ENCODE measurements at places on chromosomes 2 and 18. TPM values are rescaled to one million over a fixed set of nuclear protein-coding genes. Genes with fewer than 3 reads are reported as not detected.

KCNE4 gene
- 0.46 TPM for total RNA-seq

KATNAL2 gene
- total RNA-seq, result 7.9 TPM

CPO gene
- total RNA-seq, result not detected

ANKRD30BL gene
- not detected for total RNA-seq

DNA sequence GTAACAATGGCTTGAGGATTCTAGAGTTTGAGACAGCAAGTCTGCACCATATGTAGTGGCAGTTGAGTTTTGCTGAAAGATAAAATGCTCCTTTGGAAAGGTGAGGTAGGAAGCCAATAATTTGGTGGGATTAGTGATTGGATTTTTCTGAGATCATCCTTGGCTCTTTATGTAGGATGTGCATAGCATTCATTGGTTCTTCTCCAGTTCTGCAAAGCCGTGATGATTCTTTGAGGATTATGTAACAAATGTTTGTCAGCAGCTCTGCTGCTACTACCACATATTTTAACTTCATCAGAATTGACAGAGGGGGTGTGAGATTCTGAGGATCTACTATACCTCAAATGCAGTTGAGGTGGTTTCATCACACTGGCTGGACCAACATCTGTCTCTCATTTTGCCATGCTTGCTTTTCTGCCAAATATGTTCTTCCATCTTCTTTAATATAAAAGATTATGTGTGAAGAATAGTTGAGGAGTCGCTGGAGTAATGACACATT lies 188.9 kb upstream of the RASGRP3 start:
- H3K4me1 ChIP-seq, result peaks cover 13% of the 10 kb centered on the region
- peaks cover 7% of the 10 kb centered on the region for H3K27me3 ChIP-seq
- no peak overlapping the region for H3K4me3 ChIP-seq
- DNase-seq, result no peak

- H3K36me3 ChIP-seq, result no peaks in the 10 kb centered on the region
- DNase-seq, result no peak
- H3K27ac ChIP-seq, result no peak overlapping the region
- no peaks in the 10 kb centered on the region for H3K27me3 ChIP-seq
- H3K4me1 ChIP-seq, result peaks cover 10% of the 10 kb centered on the region
- no peak overlapping the region for H3K4me3 ChIP-seq
Observed at GRCh38 chr18:31230495-31230894, 67.8 kb upstream of the DSC1 start.

- peak overlapping the region; percentile 33 for H3K27ac ChIP-seq
- H3K4me3 ChIP-seq, result peak overlapping the region; percentile 93
- H3K4me1 ChIP-seq, result peaks cover 10% of the 10 kb centered on the region
- no peaks in the 10 kb centered on the region for H3K36me3 ChIP-seq
Observed at GRCh38 chr2:173075056-173075780, 428 bp upstream of the MAP3K20 start.

GRCh38 chr2:189372688-189373257 lies 68.5 kb upstream of the WDR75 start:
- H3K36me3 ChIP-seq, result no peaks in the 10 kb centered on the region
- H3K4me3 ChIP-seq, result no peak overlapping the region
- no peaks in the 10 kb centered on the region for H3K27me3 ChIP-seq
- H3K27ac ChIP-seq, result no peak overlapping the region
- H3K4me1 ChIP-seq, result no peaks in the 10 kb centered on the region

GRCh38 chr18:32346671-32347070 lies 124.0 kb downstream of the GAREM1 start:
- no peaks in the 10 kb centered on the region for H3K27me3 ChIP-seq
- H3K4me1 ChIP-seq, result no peaks in the 10 kb centered on the region

DNA sequence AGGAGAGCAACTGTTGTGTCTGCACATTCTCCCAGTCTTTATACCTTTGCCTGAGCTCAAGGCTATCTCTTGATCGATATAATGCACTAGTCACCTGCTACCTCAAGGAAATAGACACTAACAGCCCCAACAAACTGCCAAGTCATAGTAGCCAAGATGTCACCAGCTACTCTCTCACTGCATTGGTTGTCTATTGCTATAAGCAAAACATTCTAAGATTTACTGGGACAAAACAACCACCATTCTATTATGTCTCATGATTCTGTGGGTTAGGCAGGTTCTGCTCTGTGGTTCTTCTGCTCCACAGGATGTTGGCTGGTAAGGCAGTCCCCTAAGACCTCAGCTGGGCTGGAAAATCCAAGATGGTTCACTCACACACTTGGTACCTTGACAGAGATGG lies 28.5 kb upstream of the MLPH start:
- no peak overlapping the region for H3K27ac ChIP-seq
- no peaks in the 10 kb centered on the region for H3K4me1 ChIP-seq
- H3K4me3 ChIP-seq, result no peak overlapping the region
- no peaks in the 10 kb centered on the region for H3K36me3 ChIP-seq

GRCh38 chr2:26692897-26693849 lies 651 bp downstream of the KCNK3 start:
- peak overlapping the region; percentile 42 for H3K27ac ChIP-seq
- H3K36me3 ChIP-seq, result no peaks in the 10 kb centered on the region

DNA sequence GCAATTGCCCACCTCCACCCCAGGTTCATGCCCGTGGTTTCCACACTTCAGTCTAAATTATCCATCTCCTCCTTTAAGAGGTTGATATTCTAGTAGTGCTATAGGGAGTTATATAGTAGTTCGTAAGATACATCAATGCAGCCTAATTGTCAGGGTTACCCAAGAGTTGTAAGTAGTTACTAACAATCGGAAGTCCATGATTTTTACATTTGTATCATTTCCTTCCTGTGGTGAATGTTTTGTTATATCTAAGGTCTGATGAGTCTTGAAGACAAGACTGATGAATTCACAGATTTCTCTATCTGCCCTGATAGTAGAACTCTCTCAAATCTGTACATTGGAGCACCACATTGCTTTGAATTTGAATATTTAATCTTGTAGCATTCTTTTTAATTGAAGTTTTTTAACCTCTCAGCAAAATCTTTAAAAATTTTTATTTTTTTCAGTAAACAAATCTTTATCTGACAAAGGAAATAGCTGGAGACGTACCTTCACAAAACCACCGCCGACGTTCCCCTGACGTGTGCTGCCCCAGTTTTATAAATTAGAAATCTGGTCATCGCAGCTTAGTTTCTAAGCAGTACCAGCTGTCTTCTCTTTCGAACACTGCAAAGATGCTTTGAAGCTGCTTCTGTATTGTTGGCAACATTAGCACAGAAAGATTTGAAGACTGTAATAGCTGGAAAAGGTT lies 264.5 kb downstream of the SOCS6 start:
- H3K27me3 ChIP-seq, result no peaks in the 10 kb centered on the region
- H3K27ac ChIP-seq, result no peak overlapping the region
- H3K4me3 ChIP-seq, result no peak overlapping the region
- H3K4me1 ChIP-seq, result no peaks in the 10 kb centered on the region
- H3K36me3 ChIP-seq, result peaks cover 4% of the 10 kb centered on the region
- DNase-seq, result no peak

DNA sequence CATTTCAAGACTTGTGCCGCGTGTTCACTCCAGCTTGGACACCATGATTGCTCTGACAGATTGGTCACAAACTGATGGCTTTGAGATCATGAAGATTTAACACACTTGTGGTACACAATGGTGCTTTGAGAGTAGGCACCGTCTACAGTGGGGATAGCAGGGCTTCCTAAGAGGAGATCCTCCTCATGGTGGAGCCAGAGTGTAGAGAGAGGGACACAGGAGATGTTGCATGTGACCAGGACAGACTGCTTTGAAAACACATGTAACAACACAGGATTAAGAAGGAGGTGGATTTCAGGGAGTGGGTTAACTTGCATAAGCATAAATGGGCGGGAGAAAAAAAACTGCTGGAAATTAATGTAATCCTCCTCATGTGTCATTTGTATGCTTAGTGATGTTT lies 95.7 kb upstream of the LINC00305 start:
- DNase-seq, result peak; percentile 8
- H3K4me1 ChIP-seq, result peaks cover 4% of the 10 kb centered on the region
- H3K36me3 ChIP-seq, result no peaks in the 10 kb centered on the region
- H3K27me3 ChIP-seq, result peaks cover 1% of the 10 kb centered on the region

DNA sequence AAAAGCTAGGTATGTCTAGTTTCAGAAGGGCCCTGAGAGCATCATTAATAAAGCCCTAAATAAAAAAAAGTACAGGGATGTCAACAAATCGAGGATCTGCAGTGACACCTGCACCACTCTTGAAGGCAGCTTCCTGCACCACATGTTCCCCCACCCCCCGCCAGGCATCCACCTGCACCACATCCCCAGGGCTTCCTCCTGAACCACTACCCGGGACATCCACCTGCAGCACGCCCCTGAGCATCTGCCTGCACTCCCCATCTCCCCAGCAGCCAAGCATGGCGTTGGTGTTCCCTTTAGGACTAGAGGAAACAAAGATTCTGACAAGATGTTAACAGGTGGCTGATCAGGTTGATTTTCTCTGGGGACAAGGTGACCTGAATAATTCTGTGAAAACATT lies 55.2 kb downstream of the DLGAP1 start:
- H3K4me1 ChIP-seq, result no peaks in the 10 kb centered on the region
- no peak overlapping the region for H3K4me3 ChIP-seq
- no peak for DNase-seq
- no peaks in the 10 kb centered on the region for H3K36me3 ChIP-seq
- no peak overlapping the region for H3K27ac ChIP-seq

DNA sequence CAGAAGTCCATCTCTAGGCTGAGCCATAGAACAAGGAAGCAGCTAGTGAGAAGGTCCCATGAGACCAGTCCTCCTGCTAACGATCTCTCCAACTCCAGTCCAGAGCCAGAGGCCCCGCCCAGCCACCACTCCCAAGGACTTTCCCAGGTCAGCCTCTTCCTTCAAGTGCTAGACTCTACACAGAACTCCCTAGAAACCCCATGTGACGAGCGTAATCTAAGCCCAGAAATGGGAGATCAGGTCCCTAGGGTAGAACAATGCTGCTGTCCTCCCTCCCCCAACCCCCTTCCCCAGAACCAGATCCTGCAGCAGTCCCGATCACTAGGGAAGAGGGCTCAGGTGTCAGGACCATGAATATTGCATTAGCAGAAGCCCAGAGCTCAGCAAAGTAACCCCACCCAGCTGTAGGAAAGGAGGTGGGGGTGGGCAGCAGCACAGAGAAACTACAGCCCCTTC lies 6.9 kb downstream of the DCTN1 start:
- H3K36me3 ChIP-seq, result peaks cover 70% of the 10 kb centered on the region
- peaks cover 32% of the 10 kb centered on the region for H3K4me1 ChIP-seq
- peak overlapping the region; percentile 31 for H3K4me3 ChIP-seq
- peaks cover 7% of the 10 kb centered on the region for H3K27me3 ChIP-seq
- H3K27ac ChIP-seq, result peak overlapping the region; percentile 75
- no peak for DNase-seq

DNA sequence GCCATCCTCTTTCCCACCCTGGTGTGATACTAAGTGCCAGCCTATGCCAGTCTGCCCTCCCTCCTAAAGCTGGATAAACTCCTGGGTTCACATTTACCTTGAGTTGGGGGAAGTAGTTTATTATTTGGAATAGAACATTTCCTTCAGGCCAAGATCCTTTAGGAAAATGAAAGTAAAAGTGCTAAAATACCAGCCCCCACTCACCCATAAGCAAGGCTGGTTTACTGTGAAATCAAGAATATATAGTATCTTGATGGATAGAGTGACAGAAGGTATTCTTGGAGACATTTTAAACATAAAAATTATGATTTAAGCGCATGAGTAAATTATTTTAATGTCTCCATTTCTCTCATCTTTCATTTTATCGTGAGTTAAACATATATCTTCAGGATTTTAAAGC lies 27.1 kb downstream of the ZNF532 start:
- peaks cover 48% of the 10 kb centered on the region for H3K4me1 ChIP-seq
- H3K4me3 ChIP-seq, result no peak overlapping the region
- H3K27me3 ChIP-seq, result no peaks in the 10 kb centered on the region
- no peak for DNase-seq
- peaks cover 21% of the 10 kb centered on the region for H3K36me3 ChIP-seq
- no peak overlapping the region for H3K27ac ChIP-seq

DNA sequence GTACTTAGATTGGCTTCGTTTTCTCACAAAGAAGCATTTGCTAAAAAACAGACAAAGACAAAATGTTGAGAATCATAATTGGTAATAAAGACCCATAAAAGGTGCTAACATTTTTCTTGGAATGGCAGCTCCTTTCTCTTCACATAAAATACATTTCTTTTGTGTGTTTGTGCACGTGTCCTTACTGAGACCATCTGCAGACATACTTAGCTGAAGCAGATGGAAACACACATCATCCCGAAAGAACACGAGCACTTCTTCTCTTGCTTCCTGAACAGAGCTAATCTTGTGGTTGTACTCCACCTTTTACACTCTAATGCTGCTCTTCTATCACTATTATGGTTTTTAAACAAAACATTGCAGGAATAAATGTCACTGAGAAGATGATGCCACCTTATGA lies 142.5 kb downstream of the SPHKAP start:
- no peaks in the 10 kb centered on the region for H3K36me3 ChIP-seq
- no peak for DNase-seq
- H3K27ac ChIP-seq, result no peak overlapping the region
- H3K27me3 ChIP-seq, result no peaks in the 10 kb centered on the region

DNA sequence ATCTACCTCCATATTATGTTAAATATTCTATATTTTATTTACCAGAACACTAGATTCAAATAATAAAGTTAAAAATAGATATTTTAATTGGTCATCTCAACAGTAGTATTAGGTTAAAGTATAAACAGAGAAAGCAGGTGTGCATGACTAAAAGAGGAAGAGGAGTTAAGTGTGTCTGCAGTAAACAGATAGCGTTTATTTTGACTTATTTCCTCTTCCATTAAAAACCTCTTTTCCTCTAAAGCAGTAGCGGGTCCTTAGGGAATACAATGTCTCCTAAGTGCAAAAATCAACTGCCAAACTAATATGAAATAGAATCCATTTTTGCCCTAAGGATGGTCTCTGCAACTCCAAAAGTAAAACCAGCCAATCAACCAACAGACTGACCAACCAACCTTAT lies 27.7 kb downstream of the EIF2AK3 start:
- no peaks in the 10 kb centered on the region for H3K27me3 ChIP-seq
- H3K27ac ChIP-seq, result peak overlapping the region; percentile 76
- no peak overlapping the region for H3K4me3 ChIP-seq
- DNase-seq, result no peak
- H3K4me1 ChIP-seq, result peaks cover 36% of the 10 kb centered on the region

- H3K4me1 ChIP-seq, result no peaks in the 10 kb centered on the region
- no peaks in the 10 kb centered on the region for H3K36me3 ChIP-seq
- H3K4me3 ChIP-seq, result no peak overlapping the region
- DNase-seq, result no peak
- H3K27ac ChIP-seq, result no peak overlapping the region
Observed at GRCh38 chr2:14781142-14781541, 148.6 kb downstream of the LRATD1 start.

- no peaks in the 10 kb centered on the region for H3K36me3 ChIP-seq
- H3K4me1 ChIP-seq, result no peaks in the 10 kb centered on the region
- H3K4me3 ChIP-seq, result no peak overlapping the region
- H3K27me3 ChIP-seq, result no peaks in the 10 kb centered on the region
- DNase-seq, result no peak
Observed at GRCh38 chr2:72115110-72116080, 32.3 kb downstream of the CYP26B1 start.

DNA sequence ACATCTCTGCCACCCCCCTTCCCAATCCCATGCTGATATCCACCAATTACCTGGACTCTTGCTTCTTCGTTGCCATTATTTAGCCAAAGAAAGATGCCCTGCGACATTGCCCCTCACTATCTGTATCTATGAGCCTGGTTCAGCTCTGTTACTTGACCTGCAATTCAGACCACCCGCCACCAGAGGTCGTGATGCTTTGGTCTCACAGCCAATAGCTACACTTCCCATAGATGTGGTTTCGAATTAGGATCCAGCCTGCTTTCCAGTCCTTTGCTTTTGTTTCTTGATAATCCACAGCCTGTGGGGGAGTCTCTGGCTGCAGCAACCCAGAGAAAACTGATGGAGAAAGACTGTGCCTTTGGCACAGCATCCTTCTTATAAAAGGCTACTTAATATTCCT lies 239.4 kb downstream of the KLHL29 start:
- H3K27ac ChIP-seq, result no peak overlapping the region
- DNase-seq, result no peak
- peaks cover 18% of the 10 kb centered on the region for H3K36me3 ChIP-seq
- no peak overlapping the region for H3K4me3 ChIP-seq
